Activated T-helper 17 cell treated with anti-CD3 and anti-CD28 coated beads, Interleukin-2, amount 50 U/mL, for 72 hours (primary cell): ENCODE measurements at places on chromosomes 3 and 15.
A peak's percentile ranks its signal among the peaks of the same experiment; 100 is the strongest.

GRCh38 chr15:65085990-65086679 lies 9.6 kb downstream of the KBTBD13 start:
- H3K4me1 ChIP-seq: peaks cover 8% of the 10 kb centered on the region
- ATAC-seq: no peak
- H3K4me3 ChIP-seq: no peak overlapping the region
- no peaks in the 10 kb centered on the region for H3K36me3 ChIP-seq
- no peak overlapping the region for H3K27ac ChIP-seq

- H3K4me1 ChIP-seq: no peaks in the 10 kb centered on the region
- H3K4me3 ChIP-seq: no peak overlapping the region
- H3K36me3 ChIP-seq: no peaks in the 10 kb centered on the region
- H3K27ac ChIP-seq: no peak overlapping the region
- no peaks in the 10 kb centered on the region for H3K27me3 ChIP-seq
- ATAC-seq: no peak
These were observed 16.7 kb upstream of the CPA3 start for GRCh38 chr3:148848410-148848809.

GRCh38 chr15:72787526-72787925 lies 4.0 kb upstream of the ADPGK start:
- no peaks in the 10 kb centered on the region for H3K27me3 ChIP-seq
- peak overlapping the region; percentile 82 for H3K4me3 ChIP-seq
- H3K4me1 ChIP-seq: peaks cover 25% of the 10 kb centered on the region
- peaks cover 13% of the 10 kb centered on the region for H3K36me3 ChIP-seq
- peak overlapping the region; percentile 93 for H3K27ac ChIP-seq

DNA sequence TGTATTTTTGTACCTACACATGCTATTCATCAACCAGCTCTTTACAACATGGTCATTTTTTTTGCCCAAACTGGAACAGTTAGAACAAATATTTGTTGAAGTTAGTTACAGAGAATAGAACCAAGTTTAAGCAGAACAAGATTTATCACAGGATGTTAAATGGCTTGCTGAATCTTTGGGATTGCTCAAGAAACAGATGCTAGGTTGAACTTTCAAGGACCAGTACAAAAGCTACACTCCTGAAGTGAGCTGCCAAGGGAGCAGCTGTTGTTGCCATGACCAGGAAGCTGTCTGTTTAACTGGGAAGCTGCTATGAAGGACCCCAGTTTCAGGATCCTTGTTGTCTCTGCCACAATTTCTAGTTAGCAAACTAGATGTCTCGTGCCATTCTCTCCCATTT lies 53.7 kb downstream of the ZIC1 start:
- H3K4me3 ChIP-seq: no peak overlapping the region
- no peak overlapping the region for H3K27ac ChIP-seq
- no peaks in the 10 kb centered on the region for H3K4me1 ChIP-seq
- no peaks in the 10 kb centered on the region for H3K27me3 ChIP-seq
- no peaks in the 10 kb centered on the region for H3K36me3 ChIP-seq

DNA sequence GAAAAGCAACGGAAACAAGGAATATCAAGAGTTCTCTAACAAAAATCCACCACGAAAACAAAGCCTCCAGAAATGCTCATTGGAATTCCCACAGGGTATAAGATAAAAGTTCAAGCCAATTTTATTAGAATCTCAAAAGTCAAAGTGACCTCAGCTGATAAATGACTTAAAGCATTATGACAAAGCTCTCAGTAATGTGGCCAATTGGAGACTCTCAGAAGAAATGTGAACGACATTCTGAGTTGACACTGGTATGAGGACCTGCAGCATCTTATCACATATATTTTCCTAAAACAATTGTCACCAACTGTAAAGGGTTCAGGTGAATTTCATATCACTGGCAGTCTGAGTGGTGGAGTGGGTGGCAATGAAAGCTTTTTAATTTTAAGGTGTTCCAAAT lies 199.1 kb downstream of the FOXP1 start:
- peak; percentile 24 for ATAC-seq
- peaks cover 34% of the 10 kb centered on the region for H3K4me1 ChIP-seq
- H3K27me3 ChIP-seq: no peaks in the 10 kb centered on the region
- H3K4me3 ChIP-seq: peak overlapping the region; percentile 48
- H3K36me3 ChIP-seq: no peaks in the 10 kb centered on the region

GRCh38 chr3:112004187-112004586 lies 5.5 kb downstream of the TAGLN3 start:
- peak overlapping the region; percentile 79 for H3K4me3 ChIP-seq
- peak overlapping the region; percentile 39 for H3K27ac ChIP-seq
- H3K36me3 ChIP-seq: no peaks in the 10 kb centered on the region
- peaks cover 48% of the 10 kb centered on the region for H3K4me1 ChIP-seq

GRCh38 chr15:98611808-98612207 lies 36.5 kb upstream of the IGF1R start:
- H3K4me3 ChIP-seq: no peak overlapping the region
- peaks cover 7% of the 10 kb centered on the region for H3K27me3 ChIP-seq
- H3K4me1 ChIP-seq: no peaks in the 10 kb centered on the region

DNA sequence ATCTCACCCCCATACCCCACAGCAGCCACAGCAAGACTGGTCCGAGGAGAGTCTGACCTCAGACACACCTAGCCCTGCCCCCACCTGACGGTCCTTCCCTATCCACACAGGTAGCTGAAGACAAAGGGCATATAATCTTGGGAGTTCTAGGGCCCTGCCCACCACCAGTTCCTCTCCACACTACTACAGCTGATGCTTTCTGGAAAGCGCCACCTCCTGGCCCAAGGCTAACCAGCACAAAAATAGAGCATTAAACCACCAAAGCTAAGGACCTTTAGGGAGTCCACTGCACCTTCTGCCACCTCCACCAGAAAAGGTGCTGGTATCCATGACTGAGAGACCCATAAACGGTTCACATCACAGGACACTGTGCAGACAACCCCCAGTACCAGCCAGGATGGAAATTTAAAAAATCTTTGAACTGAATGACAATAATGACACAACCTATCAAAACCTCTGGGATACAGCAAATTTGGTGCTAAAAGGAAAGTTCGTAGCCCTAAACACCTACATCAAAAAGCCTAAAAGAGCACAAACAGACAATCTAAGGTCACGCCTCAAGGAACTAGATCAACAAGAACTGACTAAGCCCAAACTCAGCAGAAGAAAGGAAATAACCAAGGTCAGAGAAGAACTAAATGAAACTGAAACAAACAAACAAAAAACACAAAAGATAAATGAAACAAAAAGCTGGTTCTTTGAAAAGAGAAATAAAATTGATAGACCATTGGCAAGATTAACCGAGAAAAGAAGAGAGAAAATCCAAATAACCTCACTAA lies 122.1 kb upstream of the TPRG1 start:
- H3K27ac ChIP-seq: peak overlapping the region; percentile 75
- H3K36me3 ChIP-seq: no peaks in the 10 kb centered on the region
- ATAC-seq: peak; percentile 68
- H3K4me3 ChIP-seq: peak overlapping the region; percentile 65
- H3K27me3 ChIP-seq: no peaks in the 10 kb centered on the region
- peaks cover 16% of the 10 kb centered on the region for H3K4me1 ChIP-seq

DNA sequence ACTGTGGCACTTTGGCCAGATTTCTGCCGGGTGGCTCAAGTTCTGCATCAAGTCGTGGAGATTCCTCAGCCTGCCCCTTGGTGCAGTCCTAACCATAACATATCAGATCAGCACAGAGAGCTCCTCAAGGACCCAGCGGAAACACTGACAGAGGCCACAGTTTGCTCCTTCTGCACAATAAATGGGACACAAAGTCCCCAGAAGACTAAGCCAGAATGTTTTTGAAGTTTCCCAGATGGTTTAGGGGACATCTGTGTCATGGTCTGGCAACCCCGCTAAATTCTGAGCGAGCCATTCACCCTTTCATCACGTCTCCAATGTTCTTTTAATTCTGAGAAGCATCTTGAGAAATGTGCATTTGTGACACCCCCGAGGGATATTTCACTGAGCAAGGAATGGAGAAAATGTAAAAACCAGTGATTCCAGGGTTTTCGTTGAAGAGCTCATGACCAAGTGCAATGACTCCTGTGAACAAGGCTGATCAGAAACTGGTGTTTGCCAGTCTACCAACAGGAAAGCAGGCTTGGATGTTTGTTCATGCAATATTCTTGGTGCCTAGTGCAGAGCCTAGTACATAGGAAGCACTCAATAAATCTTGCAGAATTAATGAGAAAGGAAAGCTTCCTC lies 64.8 kb upstream of the LMCD1 start:
- H3K4me1 ChIP-seq: no peaks in the 10 kb centered on the region
- H3K27me3 ChIP-seq: peaks cover 4% of the 10 kb centered on the region
- ATAC-seq: no peak

GRCh38 chr3:10792208-10792607 lies 23.8 kb upstream of the SLC6A11 start:
- H3K4me3 ChIP-seq: no peak overlapping the region
- ATAC-seq: no peak
- no peak overlapping the region for H3K27ac ChIP-seq
- peaks cover 53% of the 10 kb centered on the region for H3K27me3 ChIP-seq

DNA sequence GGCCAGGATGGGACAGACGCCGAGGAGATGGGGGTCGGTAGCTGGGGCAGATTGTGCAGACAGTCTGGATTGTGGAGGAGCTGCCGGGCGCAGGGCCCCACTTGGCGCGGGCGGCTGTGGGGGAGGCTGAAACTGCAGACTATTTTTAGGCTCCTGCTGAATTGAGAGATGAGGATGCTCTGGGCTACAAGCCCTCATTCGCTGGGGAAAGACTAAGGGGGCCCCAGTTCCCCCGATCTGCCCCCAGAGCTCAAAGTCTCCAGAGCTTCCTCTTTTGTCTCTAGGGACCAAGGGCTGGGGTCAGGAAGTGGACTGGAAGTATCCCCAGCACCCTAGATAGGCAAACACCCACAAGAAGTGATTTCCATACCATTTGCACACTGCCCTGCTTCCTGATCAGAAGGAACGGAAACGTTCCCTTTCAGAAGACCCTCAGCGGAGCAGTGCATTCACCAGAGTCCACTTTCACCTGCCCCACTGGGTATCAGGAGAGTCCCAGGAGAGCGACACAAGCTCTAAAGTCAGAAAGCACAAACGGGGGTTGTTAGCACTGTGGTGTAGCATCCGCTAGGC lies 29.7 kb downstream of the SEMA7A start:
- H3K36me3 ChIP-seq: no peaks in the 10 kb centered on the region
- no peak for ATAC-seq
- peak overlapping the region; percentile 83 for H3K27ac ChIP-seq
- H3K27me3 ChIP-seq: no peaks in the 10 kb centered on the region

DNA sequence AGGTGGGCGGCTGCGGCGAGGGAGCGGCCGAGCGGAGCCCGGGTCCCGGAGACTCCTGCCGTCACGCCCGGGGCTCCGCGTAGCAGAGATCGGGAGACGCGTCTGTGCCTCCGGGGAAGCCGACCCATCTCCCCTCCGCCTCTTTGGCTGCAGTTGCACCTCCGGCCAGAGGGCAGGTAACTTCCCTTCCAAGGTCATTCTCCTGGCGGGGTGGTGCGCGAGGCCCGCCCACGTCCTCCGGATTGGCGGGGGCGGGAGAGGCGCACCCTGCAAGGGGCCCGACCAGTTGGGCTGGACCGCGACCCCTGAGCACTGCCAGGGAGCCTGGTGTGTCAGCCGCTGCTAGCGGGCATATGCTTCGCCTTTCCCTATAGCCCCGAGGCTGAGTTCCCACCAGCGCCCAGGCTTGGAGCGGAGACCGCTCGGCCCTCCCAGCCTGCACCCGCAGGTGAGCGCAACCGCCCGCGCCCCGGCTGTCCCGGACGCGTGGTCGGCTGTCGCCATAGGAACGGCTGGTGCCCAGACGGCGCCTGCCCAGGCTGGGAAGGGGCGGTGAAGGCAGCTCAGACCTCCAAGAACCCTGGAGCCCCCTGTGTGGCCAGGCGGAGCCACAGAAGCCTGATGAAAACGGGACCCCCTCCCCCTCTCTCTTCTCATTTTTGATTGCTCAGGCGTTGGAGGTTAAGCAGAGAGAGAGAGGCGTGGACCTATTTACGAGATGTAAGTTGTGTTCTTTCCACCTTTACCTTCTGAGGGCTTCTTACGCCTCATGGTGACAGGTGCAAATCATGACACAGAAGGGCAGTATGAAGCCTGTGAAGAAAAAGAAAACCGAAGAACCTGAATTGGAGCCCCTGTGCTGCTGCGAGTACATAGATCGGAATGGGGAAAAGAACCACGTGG lies 453 bp downstream of the ZDHHC23 start:
- peaks cover 5% of the 10 kb centered on the region for H3K27me3 ChIP-seq
- no peaks in the 10 kb centered on the region for H3K36me3 ChIP-seq
- peak; percentile 51 for ATAC-seq
- H3K4me1 ChIP-seq: peaks cover 12% of the 10 kb centered on the region
- no peak overlapping the region for H3K27ac ChIP-seq
- H3K4me3 ChIP-seq: peak overlapping the region; percentile 54
